A375 (cell line): ENCODE measurements at places on chromosomes 7 and 10. TPM values are rescaled to one million over a fixed set of nuclear protein-coding genes. Genes with fewer than 3 reads are reported as not detected.

FZD8 gene
- 44.6 and 46.8 TPM in 2 replicates for total RNA-seq

PVRIG gene
- total RNA-seq, result not detected in 2 replicates

CALHM3 gene
- 0.34 and 1.2 TPM in 2 replicates for total RNA-seq

TRIL gene
- 0.37 and 0.49 TPM in 2 replicates for total RNA-seq

FOXI2 gene
- total RNA-seq, result not detected in 2 replicates
